ENCODE measurements at places on chromosomes 11 and 22.

DNA sequence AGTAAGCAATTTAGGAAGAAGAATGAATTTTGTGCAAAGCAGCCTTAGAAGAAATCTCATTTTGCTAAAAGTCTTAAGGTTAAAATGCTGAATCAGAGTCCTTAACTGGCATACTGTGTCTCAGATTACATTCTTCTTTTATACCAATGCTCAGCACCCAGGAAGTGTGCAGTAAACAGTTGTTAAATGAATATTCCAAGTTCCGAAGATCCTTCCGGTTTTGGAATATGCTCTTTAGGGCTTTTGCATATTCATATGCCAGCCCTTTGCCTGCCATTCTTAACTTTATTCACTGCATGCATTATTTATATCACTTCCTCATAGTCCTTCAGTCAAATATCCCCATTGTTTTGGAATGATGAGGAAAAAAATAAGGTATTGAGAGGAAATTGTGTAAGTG is 242.0 kb downstream of the DDX10 start:
- DNase-seq: no peak

DNA sequence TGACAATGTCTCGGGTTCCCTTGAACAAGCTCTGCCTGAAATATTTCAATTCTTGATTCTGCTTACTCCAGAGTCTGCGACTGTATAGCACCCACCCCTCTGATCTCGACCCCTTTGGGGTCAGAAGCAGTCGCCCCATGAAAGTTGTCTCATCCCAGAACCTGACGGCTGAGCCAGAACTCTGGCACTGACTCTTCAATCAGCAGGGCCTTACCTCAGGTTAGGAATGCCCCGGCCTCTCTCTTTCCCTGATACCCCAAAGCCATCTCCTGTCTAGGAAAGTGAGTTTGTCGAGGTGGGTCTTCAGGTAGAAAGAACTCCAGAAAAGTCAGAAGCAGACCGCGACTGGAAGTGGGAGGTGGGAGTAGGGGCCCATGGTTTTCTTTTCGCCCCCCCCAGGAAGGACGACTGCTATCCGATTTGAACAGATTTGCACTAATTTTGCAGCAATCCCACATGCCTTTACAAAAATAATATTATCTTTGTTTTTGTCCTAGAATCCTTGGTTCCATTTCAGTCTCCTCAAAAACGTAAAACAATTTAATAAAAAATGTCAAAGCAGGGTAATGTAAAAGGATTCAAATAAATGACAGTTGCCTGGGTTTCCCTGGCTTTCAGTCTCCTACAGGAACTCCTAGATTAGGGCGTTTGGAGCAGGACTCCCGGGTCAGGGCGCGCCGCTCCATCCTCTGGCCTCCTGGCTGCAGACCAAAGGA is 898 bp upstream of the ROBO3 start:
- no peak for DNase-seq

DNA sequence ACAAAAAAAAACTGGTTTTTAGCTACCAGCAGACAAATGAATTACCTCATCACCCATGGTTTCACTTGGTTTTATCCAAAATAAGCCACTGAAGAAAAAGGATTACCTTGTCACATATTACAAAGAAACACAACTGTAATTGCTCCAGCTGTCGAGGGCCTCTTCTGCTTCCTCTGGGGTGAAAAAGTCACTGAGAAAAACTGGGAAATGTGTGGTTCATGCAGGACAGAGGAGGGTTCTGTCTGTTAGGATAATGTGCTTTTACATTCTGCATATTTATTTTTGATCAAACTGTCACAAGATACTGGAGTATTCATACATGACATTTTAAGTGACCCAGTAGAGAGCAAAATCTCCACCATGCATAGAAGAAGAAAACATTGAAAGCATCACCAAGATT is 211.7 kb downstream of the NAV2 start:
- no peak for DNase-seq

GRCh38 chr11:45320371-45320770 is 34.2 kb upstream of the SYT13 start:
- no peak for DNase-seq

DNA sequence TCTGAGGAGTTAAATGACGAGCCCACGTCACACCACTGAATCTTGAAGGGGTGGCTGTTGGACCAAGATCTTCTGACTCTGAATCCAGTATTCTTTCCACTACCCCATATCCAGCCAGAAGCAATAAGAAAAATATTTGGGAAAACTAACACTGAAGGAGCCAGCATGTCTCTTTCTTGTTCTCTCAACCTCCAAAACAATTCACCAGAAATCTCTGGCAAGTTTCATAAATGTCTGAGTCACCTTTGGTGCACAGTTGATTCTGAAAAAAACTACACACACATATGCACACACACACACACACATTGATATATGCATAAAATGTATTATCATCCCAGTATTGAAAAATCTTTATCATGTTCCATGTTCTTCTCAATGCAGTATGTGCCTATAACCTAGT is 104.3 kb upstream of the BLID start:
- DNase-seq: no peak

- DNase-seq: no peak
Measured at GRCh38 chr11:103961010-103961409, 75.4 kb upstream of the DDI1 start.

DNA sequence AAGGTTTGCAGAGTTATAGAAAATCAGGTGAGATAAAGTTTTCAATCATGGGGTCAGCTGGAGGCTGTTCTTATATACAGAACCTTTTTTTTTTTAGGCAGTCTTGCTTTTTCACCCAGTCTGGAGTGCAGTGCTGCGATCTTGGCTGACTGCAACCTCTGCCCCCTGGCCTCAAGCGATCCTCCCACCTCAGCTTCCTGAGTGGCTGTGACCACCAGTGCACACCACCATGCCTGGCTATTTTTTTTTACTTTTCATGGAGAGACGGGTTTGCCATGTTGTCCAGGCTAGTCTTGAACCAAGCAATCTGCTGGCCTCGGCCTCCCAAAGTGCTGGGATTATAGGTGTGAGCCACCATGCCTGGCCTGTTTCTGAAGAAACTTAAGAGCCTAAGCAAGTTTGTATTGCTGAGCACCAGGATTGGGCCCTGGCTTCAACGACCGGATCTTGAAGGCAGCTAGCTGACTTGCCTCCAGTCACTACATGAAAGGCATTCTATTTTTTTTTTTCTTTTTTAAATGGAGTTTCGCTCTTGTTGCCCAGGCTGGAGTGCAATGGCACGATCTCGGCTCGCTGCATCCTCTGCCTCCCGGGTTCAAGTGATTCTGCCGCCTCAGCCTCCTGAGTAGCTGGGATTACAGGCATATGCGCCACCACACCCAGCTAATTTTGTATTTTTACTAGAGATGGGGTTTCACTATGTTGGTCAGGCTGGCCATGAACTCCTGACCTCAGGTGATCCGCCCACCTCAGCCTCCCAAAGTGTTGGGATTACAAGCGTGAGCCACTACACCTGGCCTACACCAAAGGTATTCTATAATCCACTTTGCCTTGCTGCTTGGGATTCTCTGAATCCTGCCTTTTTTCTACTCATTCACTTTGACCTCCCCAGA is 7.6 kb downstream of the XBP1 start:
- no peak for DNase-seq
